GM12878 (cell line): ENCODE measurements at places on chromosomes 5 and 9.

GRCh38 chr5:173834071-173834771 lies 53.9 kb upstream of the CPEB4 start:
- no peaks in the 10 kb centered on the region for H3K27me3 ChIP-seq
- H3K4me1 ChIP-seq: peaks cover 31% of the 10 kb centered on the region
- no peak overlapping the region for H3K27ac ChIP-seq
- no peak for DNase-seq
- no peak overlapping the region for H3K4me3 ChIP-seq

- H3K36me3 ChIP-seq: no peaks in the 10 kb centered on the region
- H3K4me3 ChIP-seq: no peak overlapping the region
- no peaks in the 10 kb centered on the region for H3K27me3 ChIP-seq
- H3K4me1 ChIP-seq: no peaks in the 10 kb centered on the region
- DNase-seq: no peak
Measured at GRCh38 chr9:124602204-124602603, 95.0 kb upstream of the NR5A1 start.

GRCh38 chr5:170480260-170480659 lies 23.6 kb upstream of the KCNIP1 start:
- DNase-seq: no peak
- H3K27me3 ChIP-seq: no peaks in the 10 kb centered on the region; the same call in 1 of the 2 replicates
- no peak overlapping the region for H3K4me3 ChIP-seq
- H3K27ac ChIP-seq: no peak overlapping the region
- H3K36me3 ChIP-seq: no peaks in the 10 kb centered on the region

DNA sequence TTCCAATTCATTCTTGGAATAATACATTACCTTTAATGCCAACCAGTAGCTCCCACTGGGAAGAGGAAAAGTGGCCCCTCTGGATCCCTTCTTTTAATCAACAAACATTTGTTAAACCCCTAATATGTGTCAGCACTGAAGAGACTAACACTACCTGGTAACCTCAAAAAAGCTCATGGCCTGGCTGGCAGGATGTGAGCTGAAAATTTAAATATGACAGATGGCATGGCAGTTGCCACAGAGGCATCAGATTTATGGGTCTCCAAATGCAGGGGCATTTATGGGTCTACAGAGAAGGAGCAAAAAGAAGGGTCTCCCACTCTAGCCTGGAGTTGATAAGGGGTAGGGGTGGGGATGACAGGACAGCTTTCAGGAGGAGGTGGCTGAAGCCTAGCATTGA lies 12.5 kb downstream of the DNAH5 start:
- no peaks in the 10 kb centered on the region for H3K36me3 ChIP-seq
- no peaks in the 10 kb centered on the region for H3K27me3 ChIP-seq
- no peak for DNase-seq

DNA sequence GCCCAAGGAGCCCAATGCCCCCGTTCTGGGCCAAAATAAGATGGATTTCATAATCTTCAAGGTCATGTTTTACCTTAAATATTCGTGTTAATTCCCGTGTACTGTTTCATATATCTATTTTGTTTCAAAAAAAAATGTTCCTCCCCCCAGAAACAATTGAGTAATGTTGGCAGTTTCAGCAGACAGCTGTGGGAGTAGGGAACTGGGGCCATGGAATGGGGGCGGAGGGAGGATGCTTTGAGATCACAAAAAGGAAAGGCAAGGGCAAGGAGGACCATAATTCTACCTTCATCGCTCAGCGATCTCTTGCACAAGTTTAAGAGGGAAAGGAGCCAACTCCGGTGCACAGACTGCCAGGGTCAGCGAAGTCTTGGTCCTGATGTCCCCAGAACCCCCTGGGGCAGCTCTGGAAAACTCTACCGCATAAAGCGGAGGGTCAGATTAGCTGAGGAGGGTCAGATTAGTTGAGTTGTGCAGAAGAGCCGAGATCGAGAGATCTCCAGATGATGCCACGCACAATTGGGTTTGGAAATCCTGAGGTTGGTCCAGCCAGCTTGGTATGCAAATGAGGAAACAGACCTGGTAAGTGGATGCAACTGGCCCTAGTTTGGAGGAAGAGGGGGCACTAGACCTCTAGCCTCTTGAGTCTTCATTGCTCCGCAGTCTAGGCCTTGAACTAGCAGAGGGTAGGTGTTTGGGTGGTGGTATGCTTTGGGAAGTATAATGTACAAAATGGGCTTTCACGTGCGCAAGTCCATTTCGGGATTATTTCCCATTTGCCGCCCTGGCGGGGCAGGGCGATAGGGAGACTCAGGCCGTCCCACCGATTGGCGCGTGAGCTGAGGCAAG lies 24.0 kb downstream of the CDKN2A start:
- H3K36me3 ChIP-seq: no peaks in the 10 kb centered on the region
- no peak for DNase-seq
- H3K4me1 ChIP-seq: peaks cover 6% of the 10 kb centered on the region
- H3K4me3 ChIP-seq: no peak overlapping the region

DNA sequence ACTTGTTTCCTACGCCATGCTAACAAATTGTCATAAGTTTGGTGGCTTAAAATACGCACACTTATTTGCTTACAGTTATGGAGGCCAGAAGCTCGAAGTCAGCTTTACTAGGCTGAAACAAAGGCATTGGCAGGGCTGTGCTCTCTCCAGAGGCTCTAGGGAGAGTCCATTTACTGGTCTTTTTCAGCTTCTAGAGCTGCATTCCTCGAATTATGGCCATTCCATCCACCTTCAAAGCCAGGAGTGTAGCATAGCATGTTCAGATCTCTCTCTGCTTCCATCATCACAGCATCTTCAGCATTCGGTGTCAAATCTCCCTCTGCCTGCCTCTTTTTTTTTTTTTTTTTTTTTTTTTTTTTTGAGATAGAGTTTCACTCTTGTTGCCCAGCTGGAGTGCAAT lies 670.2 kb downstream of the ACTL7B start:
- no peaks in the 10 kb centered on the region for H3K36me3 ChIP-seq
- no peak overlapping the region for H3K27ac ChIP-seq
- H3K27me3 ChIP-seq: no peaks in the 10 kb centered on the region
- H3K4me3 ChIP-seq: no peak overlapping the region
- DNase-seq: no peak

DNA sequence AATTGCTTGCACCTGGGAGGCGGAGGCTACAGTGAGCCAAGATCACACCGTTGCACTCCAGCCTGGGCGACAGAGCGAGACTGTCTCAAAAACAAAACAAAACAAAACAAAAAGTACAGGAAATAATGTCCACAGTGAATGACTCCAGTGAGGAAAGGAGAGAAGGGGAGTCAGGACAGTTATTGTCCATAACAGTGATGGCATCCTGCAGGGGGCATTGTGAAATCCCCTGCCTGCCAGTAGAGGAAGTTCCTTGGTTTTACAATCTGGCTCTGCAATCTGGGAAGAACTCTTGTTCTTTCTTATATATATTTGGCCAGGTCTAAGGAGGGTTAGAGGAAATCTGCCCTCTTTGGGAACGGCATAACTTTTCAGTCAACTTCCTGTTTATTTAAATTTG lies 8.2 kb downstream of the SH3GL2 start:
- no peaks in the 10 kb centered on the region for H3K27me3 ChIP-seq
- H3K36me3 ChIP-seq: no peaks in the 10 kb centered on the region
- H3K4me1 ChIP-seq: no peaks in the 10 kb centered on the region
- no peak overlapping the region for H3K27ac ChIP-seq

DNA sequence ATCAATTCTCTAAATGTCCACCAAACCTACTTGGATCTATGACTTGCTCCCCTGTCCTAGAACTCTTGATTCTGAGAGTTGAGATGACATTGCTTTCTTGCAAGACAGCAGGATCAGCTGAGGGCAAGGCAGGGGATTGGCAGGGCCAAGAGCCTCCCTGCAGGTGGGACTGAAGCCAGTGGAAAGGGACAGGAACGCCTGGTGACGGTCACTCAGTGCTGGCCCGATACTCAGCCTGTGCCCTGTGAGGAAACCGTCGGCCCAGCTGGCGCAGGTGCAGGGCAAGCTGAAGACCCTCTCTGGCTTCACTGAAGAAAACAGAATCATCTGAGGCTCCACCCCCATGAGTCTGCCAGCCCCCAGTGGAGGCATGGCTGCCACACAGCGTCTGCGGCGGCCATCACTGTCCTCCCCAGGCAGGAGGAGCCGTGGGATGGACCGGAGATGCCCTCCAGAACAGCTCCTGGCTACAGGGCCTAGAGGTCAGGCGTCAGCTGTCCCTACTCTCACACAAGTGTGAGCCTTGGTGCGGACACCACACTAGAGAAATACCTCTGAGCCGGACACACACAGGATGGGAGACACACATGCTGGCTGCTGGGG lies 14.7 kb downstream of the UBAC1 start:
- no peak overlapping the region for H3K4me3 ChIP-seq
- H3K27me3 ChIP-seq: no peaks in the 10 kb centered on the region
- H3K4me1 ChIP-seq: no peaks in the 10 kb centered on the region
- H3K36me3 ChIP-seq: peaks cover 10% of the 10 kb centered on the region; the same call in 1 of the 2 replicates
- H3K27ac ChIP-seq: no peak overlapping the region
